ENCODE measurements at places on chromosomes 16 and 17.
A peak's percentile ranks its signal among the peaks of the same experiment; 100 is the strongest.

DNA sequence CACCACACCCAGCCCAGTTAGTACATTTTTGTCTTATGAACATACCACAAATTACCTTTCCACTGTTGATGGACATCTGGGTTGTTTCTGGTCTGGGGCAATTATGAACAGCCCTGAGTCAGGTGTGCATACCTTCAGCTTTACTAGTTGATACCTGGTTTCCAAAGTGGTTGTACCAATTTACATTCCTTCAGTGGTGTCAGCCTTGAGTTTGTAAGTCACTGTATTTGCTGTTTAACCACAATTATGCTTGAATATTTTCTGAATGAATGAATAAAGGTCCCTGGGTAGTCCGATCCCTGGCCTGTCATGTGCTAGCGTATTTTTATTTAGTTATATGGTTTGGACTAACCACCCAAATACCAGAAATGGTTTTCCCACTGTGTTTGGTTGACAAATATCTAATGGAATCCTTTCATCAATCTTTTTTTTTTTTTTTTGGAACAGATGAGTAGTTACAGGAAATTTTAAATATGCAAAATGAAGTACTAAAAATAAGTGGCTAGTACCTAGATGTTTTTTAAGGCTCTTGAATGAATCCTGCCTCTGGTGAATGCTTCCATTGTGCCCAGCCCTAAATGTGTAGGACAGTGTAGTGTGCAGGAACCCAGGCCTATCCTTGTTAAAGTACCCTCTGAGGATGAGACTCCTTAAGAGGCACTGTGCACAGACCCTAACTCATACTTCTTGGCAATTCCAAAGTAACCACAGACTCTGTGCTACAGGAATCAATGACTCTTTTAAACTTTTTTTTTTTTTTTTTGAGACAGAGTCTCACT, 3.7 kb downstream of the DUSP14 start:
- no peak for DNase-seq

- DNase-seq: no peak
Observed at GRCh38 chr17:30148376-30148775, 31.8 kb downstream of the NSRP1 start.

- no peak for DNase-seq
Observed at GRCh38 chr16:12538667-12539091, 265.0 kb downstream of the CPPED1 start.

- DNase-seq: peak; percentile 25
Observed at GRCh38 chr17:5249615-5250014, 15.0 kb upstream of the SCIMP start.

- DNase-seq: no peak
Observed at GRCh38 chr17:72599891-72600290, 479.1 kb downstream of the SOX9 start.

GRCh38 chr17:27551701-27552248, 79.2 kb upstream of the LGALS9 start:
- no peak for DNase-seq

GRCh38 chr17:83087788-83088360, 8.5 kb downstream of the METRNL start:
- DNase-seq: no peak

- DNase-seq: no peak
Observed at GRCh38 chr16:51637770-51638094, 486.7 kb upstream of the SALL1 start.

DNA sequence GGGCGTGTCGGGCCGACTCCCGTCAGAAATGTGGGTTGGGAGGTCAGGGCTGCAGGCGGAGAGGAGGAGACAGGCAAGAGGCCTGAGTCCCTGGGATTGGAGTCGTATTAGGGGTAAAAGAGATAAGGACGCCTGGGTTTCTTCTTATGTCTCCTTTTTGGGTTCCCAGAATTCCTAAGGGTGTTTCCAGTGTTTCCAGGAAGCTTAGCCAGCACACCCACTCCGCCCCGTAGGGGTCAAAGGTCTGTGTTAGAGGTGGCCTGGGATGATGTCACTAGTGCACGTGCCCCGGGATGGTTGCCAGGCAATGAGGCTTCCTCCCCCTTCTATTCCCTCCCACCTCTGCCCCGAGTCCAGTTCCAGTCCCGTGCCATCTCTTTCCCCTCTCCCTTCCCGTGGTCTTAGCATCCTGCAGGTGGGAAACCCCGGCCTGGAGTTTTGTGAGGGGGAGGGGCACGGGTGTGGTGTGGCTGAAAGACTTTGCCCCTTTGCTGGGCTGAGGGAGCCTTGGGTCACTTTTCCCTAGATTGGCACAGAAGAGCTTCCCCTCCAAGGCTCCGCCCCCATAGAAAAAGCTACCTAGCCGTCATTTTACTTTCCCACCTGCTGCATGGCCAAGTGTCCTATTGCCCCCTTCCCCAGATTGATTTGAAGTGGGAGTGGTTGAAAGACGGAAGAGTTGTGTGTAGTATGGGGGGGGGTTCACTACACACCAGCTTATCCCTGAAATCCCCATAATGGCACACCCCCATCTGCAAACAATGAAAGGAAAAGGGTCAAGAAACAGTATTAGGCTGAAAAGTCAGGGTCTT, 2.8 kb downstream of the KDM6B start:
- DNase-seq: peak; percentile 45

- DNase-seq: no peak
Observed at GRCh38 chr17:64061178-64061898, 40.9 kb upstream of the ICAM2 start.

DNA sequence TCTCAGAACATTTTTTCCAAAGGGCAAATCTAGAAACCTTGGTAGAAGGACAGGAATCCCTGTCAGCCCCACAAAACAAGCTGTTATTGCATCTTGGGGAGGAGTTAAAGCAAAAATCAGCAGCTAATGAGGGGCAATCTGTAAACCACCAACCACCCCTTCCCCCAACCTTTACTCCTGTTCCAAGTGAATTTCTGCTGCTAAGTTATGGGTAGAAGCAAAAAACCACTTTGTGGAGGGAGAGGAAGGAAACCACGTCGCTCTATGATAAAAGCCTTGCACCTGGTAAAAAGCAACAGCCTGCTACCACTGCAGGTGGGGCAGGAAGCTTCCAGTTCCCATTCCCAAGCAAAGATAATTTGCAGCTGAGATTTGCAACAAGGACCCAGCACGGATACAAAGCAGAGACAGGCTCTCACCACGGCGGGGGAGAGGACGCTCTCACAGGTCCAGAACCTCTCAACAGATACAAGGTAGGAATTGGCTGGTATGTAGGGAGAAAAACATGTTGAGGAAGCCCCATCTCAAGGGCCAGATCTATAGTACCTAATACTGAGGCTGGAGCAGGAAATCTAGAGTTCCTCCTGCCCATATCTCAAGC, 10.7 kb downstream of the ABCA8 start:
- no peak for DNase-seq

- DNase-seq: no peak
Observed at GRCh38 chr16:12532871-12533610, 270.6 kb downstream of the CPPED1 start.

- no peak for DNase-seq
Observed at GRCh38 chr17:74190807-74191406, 12.6 kb upstream of the RPL38 start.

- DNase-seq: no peak
Observed at GRCh38 chr16:81431554-81432353, 12.9 kb upstream of the CMIP start.

GRCh38 chr17:71527311-71527710, 593.5 kb upstream of the SOX9 start:
- DNase-seq: no peak
